Left renal pelvis (tissue), 4 donors: ENCODE measurements at places on chromosomes 7 and 10.

DNA sequence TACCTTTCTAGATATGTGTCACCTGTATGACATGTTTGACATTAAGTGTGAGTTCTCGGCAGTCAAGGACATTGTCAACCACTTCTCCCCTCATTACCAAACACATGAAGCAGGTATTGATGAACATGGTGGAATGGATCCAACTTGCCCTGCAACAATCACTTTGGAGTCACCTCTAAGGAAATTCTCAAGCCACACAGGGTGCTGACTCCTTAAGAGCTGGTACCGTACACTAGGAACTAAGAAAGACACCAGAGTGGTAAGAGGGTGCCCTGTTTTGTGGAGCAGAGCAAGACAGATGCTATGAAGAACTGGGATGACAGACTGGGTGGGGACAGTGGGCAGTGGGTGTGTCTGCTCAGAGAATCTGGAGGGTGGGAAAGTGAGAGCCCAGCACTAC, 17.4 kb upstream of the SORBS1 start:
- DNase-seq: no peak

- DNase-seq: no peak
Observed at GRCh38 chr10:107031931-107032699, 132.4 kb downstream of the SORCS1 start.

GRCh38 chr7:130996205-130996832, 262.3 kb upstream of the KLF14 start:
- DNase-seq: no peak

DNA sequence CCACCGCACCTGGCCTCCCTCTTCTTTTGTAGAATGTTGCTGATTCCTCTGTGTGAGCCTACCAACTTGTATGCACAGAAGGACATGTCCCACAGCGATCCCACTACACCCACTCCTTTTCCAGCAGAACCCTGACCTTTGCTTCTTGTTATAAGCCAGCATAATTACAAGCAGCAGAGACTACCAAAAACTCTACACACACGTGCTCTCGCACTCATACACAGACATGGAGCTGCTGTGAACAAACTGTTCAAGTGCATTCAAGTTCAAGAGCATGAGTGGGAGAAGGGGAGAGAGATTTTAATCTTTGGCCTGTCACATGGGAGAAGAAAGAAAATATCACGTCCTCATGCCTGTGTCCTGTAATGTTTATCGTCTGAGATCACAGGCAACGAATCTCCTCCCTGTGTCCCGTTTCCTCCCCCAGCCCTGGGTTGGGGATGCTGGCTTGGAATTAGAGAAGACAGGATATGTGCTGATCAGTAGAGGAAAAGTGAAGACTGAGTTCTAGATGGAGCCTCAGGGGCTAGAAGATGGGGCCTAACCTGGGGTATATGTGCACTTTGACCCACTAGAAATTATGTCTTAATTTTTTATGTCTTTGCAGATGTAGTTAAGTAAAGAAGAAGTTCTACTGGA, 79.6 kb downstream of the NHLRC2 start:
- DNase-seq: no peak

GRCh38 chr10:103109821-103110220, 83.3 kb downstream of the NT5C2 start:
- DNase-seq: no peak

- DNase-seq: no peak
Observed at GRCh38 chr10:37739181-37739580, 118.2 kb downstream of the ZNF248 start.

DNA sequence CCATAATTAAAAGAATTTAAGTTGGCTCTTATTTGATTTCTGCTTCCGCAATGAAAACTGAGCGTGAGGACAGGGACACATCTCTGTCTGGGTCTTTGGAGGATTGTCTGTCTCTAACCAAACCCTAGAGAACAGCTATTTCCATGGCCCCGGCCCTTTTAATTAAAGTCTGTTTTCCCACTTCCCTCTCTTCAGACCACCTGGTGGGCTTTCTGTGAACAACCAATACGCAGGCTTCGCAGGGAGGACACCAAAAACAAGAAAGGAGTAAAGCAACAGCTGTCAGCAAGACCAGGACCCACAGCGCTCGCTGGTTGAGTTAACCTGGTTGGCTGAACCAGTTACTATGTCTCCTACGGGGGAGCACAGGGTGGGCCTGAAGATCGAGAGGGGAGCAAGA, 217.1 kb upstream of the FRMD4A start:
- DNase-seq: no peak
